Ovary (tissue), 10 donors: ENCODE measurements at places on chromosomes 1 and 21. TPM values are rescaled to one million over a fixed set of nuclear protein-coding genes. Genes with fewer than 3 reads are reported as not detected.

EDARADD gene
- 2.9 TPM for total RNA-seq

CHODL gene
- 1.9 TPM for total RNA-seq

RCC2 gene
- total RNA-seq: 48.1 TPM

KRTAP11-1 gene
- not detected for total RNA-seq

ALG6 gene
- total RNA-seq: 8.1 TPM

MTARC2 gene
- total RNA-seq: 23.6 TPM

EXTL1 gene
- 2.8 TPM for total RNA-seq

AKR7A3 gene
- 3.5 TPM for total RNA-seq

C1orf87 gene
- total RNA-seq: not detected

GRCh38 chr1:84450910-84451309, 28.2 kb upstream of the RPF1 start:
- no peak for DNase-seq
- H3K4me3 ChIP-seq: no peak overlapping the region
- H3K4me1 ChIP-seq: no peaks in the 10 kb centered on the region
- H3K27me3 ChIP-seq: no peaks in the 10 kb centered on the region

DNA sequence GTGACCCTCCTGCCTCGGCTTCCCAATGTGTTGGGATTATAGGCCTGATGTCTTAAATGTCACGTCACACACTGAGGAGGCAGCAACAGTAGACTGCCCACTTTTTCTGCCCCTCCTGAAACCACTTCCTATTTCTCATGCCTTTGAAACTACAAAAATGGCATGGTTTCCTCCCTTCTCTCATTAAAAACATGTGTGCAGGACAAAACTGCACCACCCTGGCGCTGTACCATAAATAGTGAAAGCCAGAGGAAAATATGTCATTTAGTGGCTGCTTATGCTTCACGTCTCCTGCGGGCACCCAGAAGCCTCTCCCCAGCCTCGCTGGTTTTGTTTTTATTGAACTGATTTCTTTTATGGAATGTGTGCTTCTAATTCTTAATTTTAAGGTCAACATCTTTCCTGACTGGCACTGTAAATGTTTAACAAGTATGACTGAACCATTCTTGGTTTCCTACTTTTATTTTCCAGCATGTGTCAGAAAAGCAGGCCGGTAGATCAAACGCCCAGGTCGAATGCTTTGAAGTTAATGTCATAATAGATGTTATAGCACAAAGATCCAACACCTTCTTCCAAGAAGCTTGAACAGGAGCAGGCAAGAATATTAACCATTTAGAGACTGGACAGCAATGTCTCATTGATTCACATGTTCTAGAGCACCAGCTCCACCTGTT, 59.6 kb upstream of the C1orf87 start:
- no peak overlapping the region for H3K27ac ChIP-seq
- DNase-seq: no peak
- H3K27me3 ChIP-seq: no peaks in the 10 kb centered on the region

GRCh38 chr1:204128464-204128963, 23.3 kb downstream of the ETNK2 start:
- H3K27ac ChIP-seq: no peak overlapping the region
- DNase-seq: no peak
- no peaks in the 10 kb centered on the region for H3K27me3 ChIP-seq
- H3K36me3 ChIP-seq: no peaks in the 10 kb centered on the region

GRCh38 chr1:115842948-115843347, 2.0 kb upstream of the NHLH2 start:
- no peaks in the 10 kb centered on the region for H3K36me3 ChIP-seq
- H3K27me3 ChIP-seq: no peaks in the 10 kb centered on the region
- DNase-seq: no peak
- H3K4me3 ChIP-seq: no peak overlapping the region

- peaks cover 4% of the 10 kb centered on the region for H3K4me1 ChIP-seq
- DNase-seq: no peak
- H3K36me3 ChIP-seq: no peaks in the 10 kb centered on the region
Observed at GRCh38 chr1:89598450-89599331, 34.2 kb upstream of the LRRC8C start.

DNA sequence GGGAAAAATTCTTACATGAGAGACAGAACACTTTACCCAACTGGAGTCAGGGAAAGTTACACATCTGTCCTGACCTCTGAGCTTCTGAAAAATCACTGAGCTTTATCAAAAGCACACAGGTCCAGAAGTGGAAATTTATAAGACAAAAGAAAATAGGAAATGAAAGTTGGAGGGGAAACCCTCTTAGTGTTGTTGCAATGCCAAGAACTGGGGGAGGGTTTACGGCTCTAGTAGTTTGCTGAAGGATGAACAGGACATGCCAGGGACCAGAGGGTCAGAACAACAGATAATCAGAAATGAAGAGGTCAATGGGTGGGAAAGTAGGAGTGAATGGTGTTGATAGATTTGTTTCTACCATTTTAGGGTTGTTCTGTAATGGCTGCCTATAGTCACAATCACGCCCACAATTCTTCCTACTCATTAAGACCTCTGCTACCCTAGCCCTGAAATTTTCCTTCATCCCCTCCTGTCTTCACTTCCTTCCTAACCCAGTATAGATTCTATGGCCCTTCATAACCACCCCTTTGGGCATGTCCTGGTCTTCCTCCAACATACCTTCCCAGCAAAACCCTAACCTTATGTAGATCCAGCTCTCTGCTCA, 30.3 kb upstream of the FMOD start:
- H3K27me3 ChIP-seq: no peaks in the 10 kb centered on the region
- peak; percentile 25 for DNase-seq
- no peaks in the 10 kb centered on the region for H3K36me3 ChIP-seq
- peaks cover 32% of the 10 kb centered on the region for H3K4me1 ChIP-seq
- H3K4me3 ChIP-seq: no peak overlapping the region

DNA sequence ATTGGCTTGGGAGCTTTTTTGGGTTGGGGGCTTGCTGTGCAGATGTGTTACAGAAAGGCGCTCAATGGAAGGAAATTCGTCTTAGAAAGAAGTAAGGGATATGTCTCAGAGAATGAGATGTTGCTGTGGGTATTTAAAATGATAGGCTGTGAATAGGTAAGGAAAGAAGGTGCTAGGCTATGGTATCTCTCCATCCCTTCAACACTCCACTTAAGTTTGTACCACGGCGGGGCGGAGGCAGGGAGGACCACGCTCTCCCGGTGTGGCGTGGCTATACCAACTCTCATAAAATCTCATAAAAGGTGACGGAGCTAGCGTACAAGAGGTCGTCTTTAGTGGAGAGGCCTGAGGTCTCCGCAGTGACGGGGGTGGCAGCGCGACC, 305 bp upstream of the RPS6KC1 start:
- peak overlapping the region; percentile 47 for H3K27ac ChIP-seq
- H3K4me1 ChIP-seq: peaks cover 2% of the 10 kb centered on the region
- no peaks in the 10 kb centered on the region for H3K27me3 ChIP-seq
- peak overlapping the region; percentile 88 for H3K4me3 ChIP-seq

GRCh38 chr1:89262643-89263042, 10.0 kb downstream of the GBP5 start:
- no peaks in the 10 kb centered on the region for H3K27me3 ChIP-seq
- H3K27ac ChIP-seq: peak overlapping the region; percentile 57
- H3K36me3 ChIP-seq: no peaks in the 10 kb centered on the region
- no peak overlapping the region for H3K4me3 ChIP-seq
- peaks cover 7% of the 10 kb centered on the region for H3K4me1 ChIP-seq

DNA sequence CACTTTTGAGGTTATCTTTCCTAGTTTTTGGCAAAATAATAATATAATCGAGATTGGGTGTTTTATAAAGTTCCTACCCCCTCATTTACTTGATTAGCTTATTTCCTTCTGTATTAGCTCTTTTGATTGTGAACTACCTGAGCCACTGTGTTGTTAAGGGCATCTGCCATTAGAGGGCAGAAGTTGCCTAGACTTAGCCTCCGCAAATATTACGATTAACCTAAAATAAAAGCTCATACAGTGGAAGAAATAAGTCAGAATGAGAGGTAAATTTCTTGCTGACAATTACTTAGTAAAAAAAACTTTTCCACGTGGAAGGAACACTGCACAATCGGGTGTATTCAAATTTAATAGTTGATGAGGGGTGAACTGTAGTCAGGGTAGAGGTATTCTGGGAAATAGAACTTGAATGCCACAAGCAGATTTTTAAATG, 2.3 kb downstream of the H3-3A start:
- H3K27ac ChIP-seq: no peak overlapping the region
- H3K4me3 ChIP-seq: peak overlapping the region; percentile 84

DNA sequence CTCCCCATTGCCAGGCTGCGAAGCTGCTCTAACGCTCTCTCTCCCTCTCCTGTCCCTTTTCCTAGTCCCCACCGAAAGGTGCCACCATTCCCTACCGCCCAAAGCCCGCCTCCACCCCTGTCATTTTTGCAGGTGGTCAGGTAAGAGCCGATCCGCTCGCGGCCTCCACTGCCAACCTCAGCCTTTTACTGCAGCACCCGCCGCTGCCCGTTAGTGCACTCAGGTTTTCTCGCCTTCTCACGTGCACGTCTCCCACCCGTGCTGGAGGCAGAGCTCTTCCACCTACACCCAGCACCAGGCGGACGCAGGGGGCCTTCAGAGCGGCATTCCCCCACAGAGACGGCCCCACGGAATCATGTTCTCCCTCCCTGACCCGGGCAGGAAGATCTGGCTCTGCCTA, 67.7 kb upstream of the COL6A1 start:
- no peaks in the 10 kb centered on the region for H3K36me3 ChIP-seq
- no peak for DNase-seq
- no peak overlapping the region for H3K4me3 ChIP-seq
- H3K27ac ChIP-seq: no peak overlapping the region

- H3K27ac ChIP-seq: no peak overlapping the region
- H3K4me3 ChIP-seq: no peak overlapping the region
- H3K4me1 ChIP-seq: no peaks in the 10 kb centered on the region
- no peaks in the 10 kb centered on the region for H3K27me3 ChIP-seq
Observed at GRCh38 chr1:93522721-93523120, 74.8 kb downstream of the FNBP1L start.

DNA sequence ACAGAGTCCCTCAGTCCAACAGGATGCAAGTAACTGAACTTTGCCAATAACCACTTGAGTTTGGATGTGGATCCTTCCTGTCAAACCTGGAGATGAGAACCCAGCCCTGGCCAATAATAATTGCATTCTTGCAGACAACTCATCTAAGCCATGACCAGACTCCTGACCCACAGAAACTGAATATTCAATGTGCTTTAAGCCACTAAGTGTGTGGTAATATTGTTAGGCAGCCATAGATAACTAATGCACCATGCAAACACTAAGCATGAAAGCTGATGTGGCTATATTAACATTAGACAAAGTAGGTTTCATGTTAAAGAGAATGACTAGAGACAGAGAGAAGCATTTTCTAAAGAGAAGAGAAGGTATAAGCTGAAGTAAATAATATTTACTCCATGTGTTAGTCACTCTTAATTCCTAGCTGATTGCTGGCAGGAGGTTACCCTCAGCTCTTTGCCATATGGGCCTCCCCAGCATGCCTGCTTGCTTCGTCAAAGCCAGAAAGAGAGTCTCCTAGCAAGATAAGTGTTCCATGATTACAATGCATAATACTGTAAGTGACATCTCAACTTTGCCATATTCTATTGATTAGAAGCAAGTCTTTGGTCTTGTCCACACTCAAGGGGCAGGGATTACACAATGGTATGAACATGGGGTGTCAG, 276.4 kb upstream of the PLXNA2 start:
- no peak for DNase-seq
- H3K4me1 ChIP-seq: no peaks in the 10 kb centered on the region
- no peaks in the 10 kb centered on the region for H3K36me3 ChIP-seq
- no peaks in the 10 kb centered on the region for H3K27me3 ChIP-seq
- H3K27ac ChIP-seq: no peak overlapping the region

GRCh38 chr1:61198554-61198953, 116.2 kb downstream of the NFIA start:
- no peaks in the 10 kb centered on the region for H3K36me3 ChIP-seq
- H3K27ac ChIP-seq: no peak overlapping the region
- no peaks in the 10 kb centered on the region for H3K27me3 ChIP-seq
- H3K4me1 ChIP-seq: peaks cover 4% of the 10 kb centered on the region

- no peak for DNase-seq
- no peaks in the 10 kb centered on the region for H3K4me1 ChIP-seq
- H3K27me3 ChIP-seq: no peaks in the 10 kb centered on the region
- no peaks in the 10 kb centered on the region for H3K36me3 ChIP-seq
- H3K27ac ChIP-seq: no peak overlapping the region
- no peak overlapping the region for H3K4me3 ChIP-seq
Observed at GRCh38 chr21:29114765-29115500, 15.5 kb upstream of the MAP3K7CL start.

GRCh38 chr1:166738873-166739272, 100.4 kb upstream of the POGK start:
- H3K27me3 ChIP-seq: no peaks in the 10 kb centered on the region
- no peak for DNase-seq
- H3K36me3 ChIP-seq: no peaks in the 10 kb centered on the region
- H3K27ac ChIP-seq: no peak overlapping the region
- H3K4me3 ChIP-seq: no peak overlapping the region

GRCh38 chr1:82449506-82450057, 648.8 kb downstream of the ADGRL2 start:
- no peak overlapping the region for H3K27ac ChIP-seq
- no peaks in the 10 kb centered on the region for H3K27me3 ChIP-seq

- no peak for DNase-seq
- H3K36me3 ChIP-seq: no peaks in the 10 kb centered on the region
- H3K4me3 ChIP-seq: peak overlapping the region; percentile 92
- H3K27me3 ChIP-seq: no peaks in the 10 kb centered on the region
Observed at GRCh38 chr1:1616045-1616790, 918 bp downstream of the MIB2 start.

DNA sequence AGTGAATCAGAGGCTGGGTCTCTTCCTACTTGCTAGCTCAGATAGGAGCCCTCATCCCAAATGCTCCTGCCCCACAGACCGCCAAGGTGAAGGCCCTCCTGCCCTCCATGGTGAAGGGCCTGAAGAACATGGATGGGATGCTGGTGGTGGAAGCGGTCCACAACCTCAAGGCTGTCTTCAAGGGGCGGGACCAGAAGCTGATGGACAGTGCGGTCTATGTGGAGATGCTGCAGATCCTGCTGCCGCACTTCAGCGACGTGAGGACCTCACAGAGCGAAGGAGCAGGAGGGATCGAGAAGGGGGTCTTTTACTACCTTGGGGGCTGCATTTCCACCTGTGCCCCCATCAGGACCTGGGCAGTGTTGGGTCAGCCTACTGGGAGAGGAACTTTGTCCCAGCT, 14.6 kb upstream of the TTC4 start:
- no peak overlapping the region for H3K27ac ChIP-seq
- H3K4me1 ChIP-seq: no peaks in the 10 kb centered on the region
- H3K4me3 ChIP-seq: no peak overlapping the region
- no peak for DNase-seq
- no peaks in the 10 kb centered on the region for H3K36me3 ChIP-seq
- H3K27me3 ChIP-seq: no peaks in the 10 kb centered on the region

- H3K36me3 ChIP-seq: no peaks in the 10 kb centered on the region
- H3K27me3 ChIP-seq: no peaks in the 10 kb centered on the region
- H3K4me3 ChIP-seq: no peak overlapping the region
- DNase-seq: no peak
- H3K4me1 ChIP-seq: no peaks in the 10 kb centered on the region
- H3K27ac ChIP-seq: no peak overlapping the region
Observed at GRCh38 chr1:224733027-224733911, 117.2 kb downstream of the CNIH3 start.

- no peaks in the 10 kb centered on the region for H3K4me1 ChIP-seq
- H3K4me3 ChIP-seq: no peak overlapping the region
- H3K27ac ChIP-seq: no peak overlapping the region
- no peaks in the 10 kb centered on the region for H3K36me3 ChIP-seq
- DNase-seq: no peak
Observed at GRCh38 chr1:217435204-217435603, 195.7 kb downstream of the GPATCH2 start.
